ENCODE measurements at places on chromosomes 7 and 10.

GRCh38 chr10:119161680-119162451 lies 3.6 kb downstream of the SFXN4 start:
- DNase-seq = no peak

GRCh38 chr10:125868372-125868975 lies 12.6 kb downstream of the DHX32 start:
- peak; percentile 57 for DNase-seq

DNA sequence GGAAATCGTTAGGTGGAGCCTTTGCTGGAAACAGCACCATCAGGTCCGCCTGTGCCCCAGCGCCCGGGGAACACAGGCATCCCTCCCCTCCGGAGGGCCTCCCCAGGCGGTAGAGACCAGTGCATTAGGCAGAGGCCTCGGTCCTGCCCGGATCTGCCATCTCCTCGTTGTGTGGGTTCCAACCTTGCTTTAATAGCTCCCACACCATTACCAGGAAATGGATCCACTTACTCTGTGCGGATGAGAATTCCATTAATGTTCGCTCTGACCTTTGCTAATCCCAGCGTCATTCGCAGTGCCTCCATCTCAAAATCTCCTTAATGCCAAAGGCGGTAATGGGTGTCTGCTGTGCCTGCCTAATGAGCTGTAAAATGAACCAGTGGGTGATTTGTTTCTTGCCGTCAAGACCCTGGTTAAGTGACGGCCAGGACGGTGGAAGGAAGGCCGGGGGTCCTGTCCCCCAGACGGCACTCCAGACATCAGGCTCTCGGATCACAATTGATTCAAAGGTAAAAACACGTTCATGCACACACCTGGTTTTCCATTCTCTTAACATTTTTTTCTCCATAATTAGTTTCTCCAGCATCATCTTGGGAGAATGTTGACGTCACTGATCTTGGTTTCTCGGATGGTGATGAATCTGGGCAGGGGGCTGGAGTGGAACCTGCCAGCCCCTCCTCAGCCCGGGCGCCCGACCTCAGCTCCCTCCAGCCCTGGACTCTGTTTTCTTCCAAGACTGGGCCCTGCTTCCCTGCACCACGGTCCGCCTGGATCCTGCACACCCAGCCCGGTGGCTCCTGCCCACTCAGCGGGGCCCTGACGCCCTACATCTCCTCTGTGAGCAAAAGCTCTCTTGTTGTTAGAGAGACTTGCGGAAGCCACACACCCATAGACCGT lies 22.8 kb upstream of the FAM20C start:
- DNase-seq = no peak

DNA sequence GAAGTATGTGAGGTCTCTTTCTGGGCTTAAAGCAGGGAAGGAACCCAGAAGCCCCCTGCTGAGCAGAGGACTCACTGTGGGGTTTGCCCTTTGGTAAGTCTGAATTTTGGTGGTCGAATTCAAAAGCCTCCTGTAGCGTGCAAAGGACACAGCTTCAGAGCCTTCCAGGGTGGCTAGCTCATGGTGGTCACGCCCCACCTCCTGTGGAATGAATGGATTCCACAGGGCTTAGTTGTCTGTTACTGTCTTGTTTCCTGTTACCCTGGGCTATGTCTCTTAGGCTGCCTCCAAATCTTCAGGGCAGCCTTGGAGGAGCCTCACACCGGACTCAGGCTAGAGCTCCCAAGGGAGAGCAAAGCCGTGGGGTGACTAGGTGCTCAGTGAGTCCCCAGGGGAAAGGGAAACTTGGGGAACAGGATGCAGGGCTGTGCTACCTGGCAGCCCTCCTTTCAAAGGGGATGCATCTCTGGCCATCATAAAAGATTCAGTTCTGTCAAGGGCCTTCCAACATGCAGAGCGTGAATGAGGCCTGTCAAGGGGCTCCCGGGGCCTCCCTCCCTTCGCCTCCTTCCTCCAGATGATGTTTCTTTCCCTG lies 211.7 kb downstream of the CCSER2 start:
- no peak for DNase-seq

GRCh38 chr7:50359995-50360925 lies 55.7 kb downstream of the IKZF1 start:
- DNase-seq = no peak

DNA sequence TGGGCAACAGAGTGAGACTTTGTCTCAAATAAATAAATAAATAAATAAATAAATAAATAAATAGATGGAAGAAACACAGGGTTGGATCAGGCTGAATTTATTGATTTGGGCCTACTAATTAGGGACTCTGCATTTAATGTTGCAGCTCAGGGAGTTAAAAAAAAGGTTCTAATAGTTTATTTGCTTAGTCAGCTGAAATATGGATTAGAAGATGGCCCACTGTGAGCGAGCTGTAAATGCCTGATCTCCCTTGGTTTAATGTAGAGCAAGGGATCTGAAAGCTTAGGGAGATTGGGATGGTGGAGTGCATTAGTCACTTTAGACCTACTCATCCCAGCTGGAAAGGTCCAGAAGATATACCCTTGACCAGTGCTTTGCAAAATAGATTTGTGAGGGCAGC lies 25.1 kb upstream of the PDIA4 start:
- no peak for DNase-seq

- DNase-seq = no peak
Measured at GRCh38 chr7:28219793-28220192, 39.2 kb upstream of the JAZF1 start.

- peak; percentile 64 for DNase-seq
Measured at GRCh38 chr7:74026903-74027682, 880 bp upstream of the ELN start.

Data from T47D (cell line).